ENCODE measurements at places on chromosomes 11 and 22.

- no peak for DNase-seq
Measured at GRCh38 chr11:37812281-37812880, 1214.3 kb upstream of the RAG2 start.

DNA sequence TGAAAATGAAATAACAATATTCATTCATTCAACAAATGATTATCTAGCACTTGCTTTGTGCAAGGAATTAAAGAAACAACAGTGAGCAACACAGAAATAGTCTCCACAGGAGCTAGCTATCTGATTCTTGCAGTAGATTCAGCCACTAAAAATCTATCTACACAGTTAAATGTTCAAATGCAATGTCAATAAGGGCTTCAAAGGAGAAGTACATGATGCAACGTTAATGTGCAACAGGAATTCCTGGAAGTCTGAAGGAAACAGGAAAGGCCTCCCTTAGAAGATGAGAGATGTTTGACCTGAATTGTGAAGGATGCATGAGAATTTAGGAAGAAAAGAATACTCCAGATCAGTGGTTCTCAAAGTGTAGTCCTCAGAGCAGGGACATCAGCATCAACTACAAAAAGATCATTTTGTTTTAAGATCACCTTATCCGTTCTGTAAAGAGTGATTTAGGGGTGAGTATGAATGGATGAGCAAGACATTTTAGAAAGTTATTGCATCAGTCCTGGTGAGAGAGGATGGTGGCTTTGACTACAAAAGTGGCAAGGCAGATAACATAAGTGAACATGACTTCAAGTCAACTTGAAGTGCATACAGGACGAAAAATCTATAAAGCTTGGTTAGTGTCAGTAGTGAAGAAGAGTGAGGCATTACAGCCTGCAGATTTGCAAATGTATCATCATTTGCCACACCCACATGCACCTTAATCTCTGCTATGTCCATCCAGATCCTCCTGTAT is 96.0 kb downstream of the ETS1 start:
- DNase-seq, result no peak

GRCh38 chr11:118152552-118153471 is at the start of gene SCN4B:
TSS of gene SCN4B (minus strand) at chr11:118152823. CDS start at chr11:118152673, 150 bp downstream.
- DNase-seq, result no peak

DNA sequence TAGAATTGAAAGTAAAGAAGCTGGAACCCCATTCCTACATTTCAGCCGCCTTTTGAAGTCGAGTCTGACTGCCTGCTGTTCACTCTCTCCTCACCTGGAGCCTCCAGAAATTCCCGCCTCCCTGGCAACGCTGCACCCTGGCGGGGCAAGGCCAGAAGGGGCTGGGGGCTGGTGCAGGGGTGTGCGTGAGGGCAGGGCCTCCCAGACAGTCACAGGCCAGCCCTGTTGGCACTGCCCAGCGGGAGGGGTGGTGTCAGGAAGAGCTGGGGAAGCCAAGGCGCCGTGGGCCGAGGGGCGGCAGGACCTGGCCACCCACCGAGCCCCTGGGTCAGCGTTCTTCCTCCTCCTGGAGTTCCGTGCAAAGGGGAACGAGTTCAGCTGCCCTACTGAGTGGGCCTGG is 123.2 kb downstream of the KCNQ1OT1 start:
- DNase-seq, result no peak

GRCh38 chr11:2549080-2549479 is 104.3 kb downstream of the KCNQ1 start:
- no peak for DNase-seq

All from activated gamma-delta T cell treated with anti-CD3 and anti-CD28 coated beads, Interleukin-2, amount 50 U/mL, for 16 hours (primary cell).